NCI-H774 (cell line): ENCODE measurements at places on chromosomes 4 and X.
A peak's percentile ranks its signal among the peaks of the same experiment; 100 is the strongest.

- DNase-seq: no peak
Measured at GRCh38 chr4:68494688-68495087, 47.4 kb downstream of the TMPRSS11E start.

DNA sequence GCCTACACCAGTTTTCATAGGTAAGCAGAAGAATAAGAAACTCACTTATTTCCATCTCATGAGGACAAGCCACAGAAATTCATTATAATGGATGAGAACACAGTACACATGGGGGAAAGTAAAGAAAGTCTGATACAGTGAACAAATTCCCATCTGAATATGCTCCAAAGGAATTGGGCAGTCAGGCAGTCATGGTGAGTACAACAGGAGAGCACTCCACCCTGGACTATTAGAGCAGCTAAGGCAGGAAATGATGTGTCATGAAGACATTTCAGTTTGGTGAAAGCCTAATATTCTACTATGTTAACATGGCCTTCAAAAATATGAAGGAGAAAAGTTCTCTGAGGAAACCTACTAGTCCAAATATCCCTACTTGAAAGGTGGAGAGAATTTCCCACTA is 92.0 kb upstream of the PRDX4 start:
- DNase-seq: no peak

DNA sequence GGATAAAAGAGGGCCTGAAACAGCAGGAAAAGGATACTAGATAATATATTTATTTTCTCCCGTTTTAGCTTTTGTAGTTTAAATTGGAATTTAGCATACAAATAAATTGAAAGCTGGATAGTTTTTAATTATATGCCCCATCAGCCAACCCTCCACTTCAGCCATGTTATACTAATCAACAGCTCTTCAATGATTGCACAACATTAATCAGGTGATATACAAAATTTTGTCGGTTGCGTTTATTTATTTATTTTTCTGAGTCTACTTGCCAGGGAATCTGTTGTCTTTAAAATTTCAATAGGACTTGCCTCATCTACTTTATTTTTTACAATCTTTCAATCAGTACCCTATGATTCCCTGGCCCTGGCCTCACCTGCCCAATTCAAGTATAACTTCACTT is 12.1 kb downstream of the DGKK start:
- no peak for DNase-seq

GRCh38 chrX:152989292-152989658 is 4.6 kb downstream of the PNMA5 start:
- DNase-seq: no peak

DNA sequence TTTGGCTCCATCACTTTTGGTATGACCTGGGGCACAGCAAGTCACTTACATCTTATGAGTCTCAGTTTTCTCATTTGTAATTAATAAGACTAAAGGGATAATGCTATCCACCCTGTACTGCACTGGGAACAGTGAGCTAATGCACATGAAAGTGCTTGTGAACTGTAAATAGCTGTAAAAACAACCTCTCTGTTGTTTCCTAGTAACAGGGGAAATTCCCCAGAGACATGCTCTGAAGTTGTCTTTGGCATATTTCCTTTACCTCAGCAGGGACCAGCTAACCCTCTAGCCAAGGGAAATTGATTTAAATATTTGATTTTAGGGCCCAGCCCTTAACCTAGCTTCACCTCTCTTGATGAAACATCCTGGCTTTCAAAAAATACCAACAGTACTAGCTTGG is 6.1 kb upstream of the CYSLTR1 start:
- DNase-seq: no peak

- DNase-seq: peak; percentile 16
Measured at GRCh38 chr4:129362691-129363274, 266.8 kb downstream of the C4orf33 start.

DNA sequence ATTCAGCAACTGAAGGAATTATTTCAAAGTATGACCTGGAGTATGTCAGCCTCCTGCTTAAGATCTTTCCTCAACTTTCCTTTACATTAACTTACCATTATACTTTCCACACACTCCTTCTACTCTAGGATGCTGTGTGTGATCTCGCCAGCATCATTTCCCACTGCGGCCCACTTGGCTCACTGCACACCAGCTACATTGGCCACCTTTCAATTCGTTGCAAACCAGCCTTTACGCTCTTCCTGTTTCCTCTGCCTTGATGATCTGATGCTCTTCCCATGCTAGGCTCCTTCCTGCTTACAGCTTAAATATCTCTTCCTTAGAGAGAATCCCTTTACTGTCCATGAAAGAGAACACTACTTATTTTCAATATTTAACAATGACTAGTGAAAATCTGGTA is 95.1 kb downstream of the GPM6A start:
- no peak for DNase-seq

DNA sequence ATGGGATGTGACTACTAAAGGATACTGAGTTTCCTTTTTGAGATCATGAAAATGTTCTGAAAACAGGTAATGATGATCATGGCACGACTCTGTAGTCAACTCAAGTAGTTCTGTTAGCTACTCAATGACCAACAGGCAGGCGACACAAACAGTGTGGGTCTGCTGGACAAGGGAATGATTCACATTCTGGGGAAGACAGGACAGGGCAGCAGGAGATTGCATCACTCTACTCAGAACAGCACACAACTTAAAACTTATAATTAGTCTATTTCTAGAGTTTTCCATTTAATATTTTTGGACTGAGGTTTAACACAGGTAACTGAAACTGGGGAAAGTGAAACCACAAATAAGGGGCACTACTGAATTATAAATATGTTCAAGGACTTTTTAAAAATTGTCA is 365.2 kb downstream of the PRDM5 start:
- DNase-seq: no peak

DNA sequence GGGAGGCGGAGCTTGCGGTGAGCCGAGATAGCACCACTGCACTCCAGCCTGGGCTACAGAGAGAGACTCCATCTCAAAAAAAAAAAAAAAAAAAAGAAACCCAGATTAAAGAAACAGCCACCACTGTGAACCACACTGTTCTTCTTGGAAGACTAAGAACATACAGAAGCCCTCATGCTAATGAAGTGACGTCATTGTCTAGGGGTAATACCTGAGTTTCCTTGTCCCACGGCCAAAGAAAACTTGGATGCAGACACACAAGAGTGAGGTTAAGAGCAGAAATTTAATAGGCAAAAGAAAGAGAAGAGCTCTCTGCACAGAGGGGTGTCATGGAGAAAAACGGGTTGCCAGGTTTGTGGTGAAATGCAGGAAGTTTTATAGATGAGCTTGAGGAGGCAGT is 691.6 kb downstream of the NLGN4X start:
- no peak for DNase-seq

- DNase-seq: peak; percentile 5
Measured at GRCh38 chrX:46796574-46797191, 37.8 kb upstream of the SLC9A7 start.
